ENCODE measurements at places on chromosomes 2 and 18. TPM values are rescaled to one million over a fixed set of nuclear protein-coding genes. Genes with fewer than 3 reads are reported as not detected.

CD302 gene
- total RNA-seq: 1.1 TPM

PTPRM gene
- 21.9 TPM for total RNA-seq

PDE11A gene
- not detected for total RNA-seq

NMUR1 gene
- 0.11 TPM for total RNA-seq

CCDC150 gene
- total RNA-seq: 0.75 TPM

DNA sequence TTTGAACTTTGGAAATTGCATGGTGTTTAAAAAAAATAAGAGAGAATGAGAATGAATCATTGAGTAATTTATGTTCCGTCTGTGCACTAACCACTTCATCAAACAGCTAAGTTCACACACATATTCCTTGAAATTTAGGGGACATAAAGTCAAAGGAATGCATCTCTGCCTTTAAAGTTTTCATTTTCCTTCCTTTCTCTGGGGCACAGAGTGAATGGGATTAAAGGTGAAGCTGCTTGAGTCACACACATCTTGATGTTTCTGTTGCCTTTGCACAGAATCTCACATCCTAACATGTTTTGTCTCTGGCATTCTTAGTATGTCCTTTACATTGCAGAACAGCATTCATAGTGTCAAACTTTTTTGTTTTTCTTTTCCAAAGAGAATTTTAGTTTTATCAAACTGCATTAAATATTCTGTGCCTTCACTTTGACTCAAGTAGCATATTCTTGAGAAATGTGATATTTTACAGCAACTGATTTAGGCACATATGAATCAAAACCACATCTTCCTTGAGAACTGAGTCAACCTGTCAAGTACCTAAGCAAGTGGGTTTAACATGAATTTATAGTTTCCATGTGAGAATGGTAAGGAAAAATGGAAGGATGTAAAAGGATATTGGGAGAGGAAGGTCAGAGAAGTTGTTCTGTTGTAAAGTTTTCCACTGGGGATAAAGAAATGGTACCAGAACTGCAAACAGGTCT lies 169.1 kb upstream of the THUMPD2 start:
- no peaks in the 10 kb centered on the region for H3K36me3 ChIP-seq
- no peaks in the 10 kb centered on the region for H3K4me1 ChIP-seq
- no peak for DNase-seq

- H3K27ac ChIP-seq: no peak overlapping the region
- no peak for DNase-seq
- no peaks in the 10 kb centered on the region for H3K27me3 ChIP-seq
- H3K36me3 ChIP-seq: no peaks in the 10 kb centered on the region
- no peaks in the 10 kb centered on the region for H3K4me1 ChIP-seq
- no peak overlapping the region for H3K4me3 ChIP-seq
Observed at GRCh38 chr2:237652181-237652580, 24.8 kb downstream of the LRRFIP1 start.

- DNase-seq: no peak
- no peak overlapping the region for H3K4me3 ChIP-seq
- no peaks in the 10 kb centered on the region for H3K4me1 ChIP-seq
Observed at GRCh38 chr2:217831306-217831705, 171.5 kb downstream of the TNS1 start.

Measured in CD4-positive, alpha-beta T cell (primary cell).